T-helper 2 cell treated with Interferon-gamma antibody and Interleukin-4, amounts not matched to agents 5 μg/mL and 100 μg/mL, for 36 hours (primary cell): ENCODE measurements at places on chromosomes 1 and 21.
A peak's percentile ranks its signal among the peaks of the same experiment; 100 is the strongest.

DNA sequence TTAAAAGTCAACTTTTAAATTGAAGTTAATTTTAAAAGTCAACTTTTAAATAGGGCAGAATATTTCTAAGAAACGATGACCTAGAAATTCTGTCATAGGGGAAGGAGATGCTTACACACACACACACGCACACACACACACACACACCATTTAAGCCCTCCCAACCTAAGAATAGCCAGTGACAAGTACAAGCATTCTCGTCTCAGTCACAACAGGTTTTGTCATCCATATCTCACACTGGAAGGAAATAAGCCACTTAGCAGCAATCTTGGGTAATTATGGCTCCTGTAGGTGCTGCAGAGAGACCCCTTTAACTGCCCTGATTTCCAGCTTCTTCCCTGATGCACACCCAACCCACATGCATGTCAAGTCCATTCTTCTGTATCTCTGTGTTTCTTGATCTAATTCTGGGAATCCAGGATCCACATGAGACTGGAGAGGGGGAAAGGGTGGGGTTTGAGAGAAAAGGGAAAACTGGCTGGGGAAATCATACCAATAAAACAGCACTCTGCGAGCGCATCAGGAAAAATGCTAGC lies 338.1 kb downstream of the PAPPA2 start:
- H3K36me3 ChIP-seq, result no peaks in the 10 kb centered on the region
- no peaks in the 10 kb centered on the region for H3K4me1 ChIP-seq
- no peak overlapping the region for H3K27ac ChIP-seq
- DNase-seq, result no peak

GRCh38 chr1:154419620-154420571 lies 14.8 kb downstream of the IL6R start:
- H3K4me3 ChIP-seq, result peak overlapping the region; percentile 55
- no peaks in the 10 kb centered on the region for H3K36me3 ChIP-seq
- no peaks in the 10 kb centered on the region for H3K27me3 ChIP-seq
- peak; percentile 53 for DNase-seq
- peak overlapping the region; percentile 77 for H3K27ac ChIP-seq
- peaks cover 23% of the 10 kb centered on the region for H3K4me1 ChIP-seq

GRCh38 chr1:40712997-40713396 lies 21.5 kb downstream of the NFYC start:
- H3K27me3 ChIP-seq, result no peaks in the 10 kb centered on the region
- peaks cover 25% of the 10 kb centered on the region for H3K36me3 ChIP-seq
- peak overlapping the region; percentile 86 for H3K27ac ChIP-seq
- peaks cover 55% of the 10 kb centered on the region for H3K4me1 ChIP-seq
- H3K4me3 ChIP-seq, result peak overlapping the region; percentile 70

DNA sequence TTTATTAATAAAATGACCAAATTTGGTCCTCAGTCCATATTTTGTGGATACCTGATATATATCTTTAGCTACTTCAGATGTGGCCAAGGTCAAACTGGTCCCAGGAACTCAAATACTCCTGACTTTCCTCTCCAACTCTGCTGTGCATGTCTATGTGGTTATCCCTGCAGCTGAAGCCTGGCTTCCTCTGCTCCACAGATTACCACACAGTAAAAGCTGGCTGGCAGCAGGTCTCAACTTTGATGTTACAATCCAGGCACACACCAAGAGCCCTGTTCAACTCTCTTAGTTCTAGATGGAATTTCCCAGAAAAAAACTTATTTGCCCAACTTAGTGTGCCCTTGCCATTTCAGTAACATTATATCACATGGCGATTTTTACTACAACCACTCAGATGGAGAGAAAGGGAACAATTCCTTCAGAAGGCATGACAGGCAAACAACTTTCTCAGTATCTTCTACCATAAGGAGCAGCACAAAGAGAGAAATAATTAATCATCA lies 479.5 kb downstream of the PLPP3 start:
- no peaks in the 10 kb centered on the region for H3K36me3 ChIP-seq
- no peaks in the 10 kb centered on the region for H3K4me1 ChIP-seq
- no peak overlapping the region for H3K27ac ChIP-seq
- DNase-seq, result no peak

DNA sequence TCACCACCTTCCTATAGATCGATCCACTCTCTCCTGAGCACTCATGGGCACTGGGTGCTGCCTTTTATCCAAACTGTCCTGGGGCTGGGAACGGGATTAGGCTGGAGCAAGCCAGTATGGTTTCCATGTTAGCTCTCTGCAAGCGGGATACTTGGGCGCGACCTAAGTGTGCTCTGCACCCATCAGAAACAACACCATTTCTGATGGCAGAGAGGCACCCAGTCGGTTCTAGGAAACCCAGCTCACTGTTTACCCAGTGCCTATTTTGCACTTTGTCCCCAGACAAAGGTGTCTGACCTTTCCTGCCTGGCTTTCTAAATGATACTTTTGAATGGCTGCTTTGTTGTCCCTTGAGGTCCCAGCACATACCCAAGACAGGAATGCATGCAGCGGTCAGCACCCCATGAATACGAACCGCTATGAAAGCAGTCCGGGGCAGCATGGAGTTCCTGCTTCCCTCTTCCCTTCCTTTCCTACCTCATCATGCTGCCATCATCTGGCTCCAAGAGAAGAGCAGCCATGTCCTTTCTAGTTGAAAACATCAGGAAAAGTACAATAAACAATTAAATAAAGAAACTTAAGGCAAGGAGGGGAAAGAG lies 83.9 kb downstream of the TRABD2B start:
- H3K4me3 ChIP-seq, result no peak overlapping the region
- H3K27me3 ChIP-seq, result peaks cover 2% of the 10 kb centered on the region

DNA sequence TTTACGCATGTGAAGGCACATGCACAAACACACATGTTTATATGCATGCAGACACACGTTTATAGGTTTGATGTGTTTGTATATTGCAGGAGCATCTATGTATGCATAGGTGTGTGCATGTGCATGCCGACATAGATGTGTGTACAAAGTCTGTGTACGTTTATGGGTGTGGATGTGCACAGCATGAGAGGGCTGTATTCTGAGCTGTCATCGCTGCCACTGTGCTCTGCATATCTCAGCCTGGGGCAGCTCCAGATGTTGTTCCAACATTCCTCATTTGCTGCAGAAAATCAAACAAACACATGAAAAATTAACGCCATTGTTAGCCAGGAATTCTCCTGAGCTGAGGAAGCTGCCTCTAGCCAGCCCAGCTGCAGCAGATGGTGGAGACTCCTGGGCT lies 132.3 kb upstream of the CSF3R start:
- no peaks in the 10 kb centered on the region for H3K27me3 ChIP-seq
- H3K27ac ChIP-seq, result no peak overlapping the region
- no peak overlapping the region for H3K4me3 ChIP-seq
- H3K4me1 ChIP-seq, result no peaks in the 10 kb centered on the region
- no peak for DNase-seq

DNA sequence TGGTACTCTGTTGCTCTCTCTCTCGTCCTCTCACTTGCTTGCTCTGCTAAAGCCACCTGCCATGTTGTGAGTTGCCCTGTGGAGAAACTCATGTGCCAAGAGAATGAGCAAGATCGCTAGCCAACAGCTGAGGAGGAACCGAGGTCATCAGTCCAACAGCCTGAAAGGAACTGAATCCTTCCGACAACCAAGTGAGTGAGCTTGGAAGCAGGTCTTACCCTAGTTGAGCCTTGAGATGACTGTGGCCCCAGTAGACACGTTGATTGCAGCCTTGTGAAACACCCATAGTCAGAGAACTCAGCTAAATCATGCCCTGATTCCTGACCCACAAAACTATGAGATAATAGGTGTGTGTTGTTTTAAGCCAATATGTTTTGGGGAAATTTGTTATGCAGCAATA lies 48.1 kb upstream of the BACH1 start:
- no peak for DNase-seq
- H3K27me3 ChIP-seq, result peaks cover 16% of the 10 kb centered on the region
- H3K27ac ChIP-seq, result no peak overlapping the region
- no peaks in the 10 kb centered on the region for H3K36me3 ChIP-seq

- H3K4me3 ChIP-seq, result no peak overlapping the region
- no peaks in the 10 kb centered on the region for H3K27me3 ChIP-seq
- H3K27ac ChIP-seq, result no peak overlapping the region
Observed at GRCh38 chr1:232344791-232345399, 285.0 kb downstream of the SIPA1L2 start.

- peaks cover 63% of the 10 kb centered on the region for H3K27me3 ChIP-seq
- no peaks in the 10 kb centered on the region for H3K36me3 ChIP-seq
- H3K27ac ChIP-seq, result no peak overlapping the region
- peaks cover 13% of the 10 kb centered on the region for H3K4me1 ChIP-seq
- no peak for DNase-seq
Observed at GRCh38 chr1:6241887-6242740, 1.9 kb upstream of the HES3 start.

DNA sequence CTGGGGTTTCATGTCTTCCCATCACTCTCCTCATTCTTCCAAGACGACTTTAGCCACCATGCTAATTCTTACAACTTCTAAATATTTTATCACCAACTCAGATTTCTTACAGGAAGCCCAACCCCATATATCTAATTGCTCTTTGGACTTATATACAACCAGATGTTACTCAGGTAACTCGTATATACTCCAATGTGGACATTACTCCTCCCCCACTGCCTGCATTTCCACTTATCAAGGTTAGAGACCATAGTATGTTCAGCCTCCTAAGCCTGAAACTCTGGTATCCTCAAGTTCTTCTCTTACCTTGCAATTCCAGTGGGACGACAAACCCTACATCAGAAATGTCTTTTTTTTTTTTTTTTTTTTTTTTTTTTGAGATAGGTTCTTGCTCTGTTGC lies 2.7 kb upstream of the RCC1 start:
- H3K4me3 ChIP-seq, result no peak overlapping the region
- peaks cover 3% of the 10 kb centered on the region for H3K27me3 ChIP-seq
- H3K4me1 ChIP-seq, result peaks cover 16% of the 10 kb centered on the region
- H3K27ac ChIP-seq, result no peak overlapping the region

GRCh38 chr1:159902541-159902940 lies 2.6 kb upstream of the CFAP45 start:
- H3K27ac ChIP-seq, result no peak overlapping the region
- H3K27me3 ChIP-seq, result peaks cover 2% of the 10 kb centered on the region
- H3K4me3 ChIP-seq, result no peak overlapping the region
- no peak for DNase-seq
- H3K36me3 ChIP-seq, result peaks cover 3% of the 10 kb centered on the region

GRCh38 chr1:9716404-9717192 lies 65.1 kb downstream of the PIK3CD start:
- peak overlapping the region; percentile 93 for H3K27ac ChIP-seq
- DNase-seq, result no peak
- H3K4me1 ChIP-seq, result peaks cover 41% of the 10 kb centered on the region

DNA sequence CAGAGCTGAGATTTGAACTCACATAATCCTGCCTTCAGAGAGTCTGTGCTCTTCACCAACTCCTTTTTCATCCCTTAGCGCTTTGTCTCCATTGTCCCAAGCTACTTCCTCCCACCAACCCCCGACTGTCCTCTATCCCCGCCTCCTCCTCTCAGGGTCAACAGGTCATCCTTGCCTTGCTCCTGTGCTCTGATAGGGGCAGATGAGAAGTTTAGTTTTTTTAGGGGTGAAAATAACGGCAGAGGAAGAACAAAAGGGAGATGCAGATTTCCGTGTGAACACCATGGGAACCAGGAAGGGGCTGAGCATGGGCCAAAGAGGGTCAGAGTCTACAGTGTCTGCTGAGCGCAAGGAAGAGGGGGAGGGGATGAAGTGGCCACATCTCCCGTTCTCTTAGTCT lies 31.9 kb downstream of the GLUL start:
- peaks cover 24% of the 10 kb centered on the region for H3K27me3 ChIP-seq
- no peak for DNase-seq
- no peak overlapping the region for H3K27ac ChIP-seq
- no peak overlapping the region for H3K4me3 ChIP-seq

DNA sequence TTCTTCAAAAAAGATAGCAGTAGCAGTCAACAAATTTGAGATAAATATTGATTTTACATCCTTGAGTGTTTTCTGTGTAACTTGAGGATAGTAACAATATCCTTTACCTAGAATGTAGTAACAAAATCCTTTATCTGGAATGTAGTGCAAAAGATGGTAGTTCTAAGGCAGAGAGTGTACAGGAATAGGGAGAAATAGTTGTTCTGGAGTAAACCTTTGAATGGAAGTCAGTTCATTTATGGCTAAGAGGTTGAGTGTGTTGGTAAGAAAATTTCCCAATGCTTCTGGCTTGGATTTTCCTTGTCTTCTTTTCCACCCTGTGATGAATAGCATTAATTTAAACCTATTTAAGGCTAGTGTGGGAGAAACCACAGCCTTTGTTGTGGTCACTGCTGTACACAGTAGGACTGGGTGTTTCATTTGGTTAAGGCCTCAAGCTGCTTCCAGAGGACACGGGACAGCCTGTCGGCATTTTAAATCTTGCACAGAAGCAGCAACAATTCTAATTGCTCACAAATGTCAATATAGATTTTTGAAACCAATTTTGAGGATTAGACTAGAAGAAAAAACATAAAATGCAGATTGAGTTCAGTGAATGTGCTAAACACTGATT lies 11.3 kb downstream of the NFIA start:
- no peak for DNase-seq
- H3K27me3 ChIP-seq, result peaks cover 49% of the 10 kb centered on the region
- no peak overlapping the region for H3K27ac ChIP-seq
- H3K4me3 ChIP-seq, result no peak overlapping the region
- H3K36me3 ChIP-seq, result no peaks in the 10 kb centered on the region
- no peaks in the 10 kb centered on the region for H3K4me1 ChIP-seq
